ENCODE measurements at places on chromosomes 3 and 15. TPM values are rescaled to one million over a fixed set of nuclear protein-coding genes. Genes with fewer than 3 reads are reported as not detected.

GRCh38 chr3:72733676-72734075 is 114.6 kb downstream of the SHQ1 start:
- peaks cover 8% of the 10 kb centered on the region for H3K4me1 ChIP-seq
- no peak for DNase-seq
- no peak overlapping the region for H3K4me3 ChIP-seq
- H3K27me3 ChIP-seq, result no peaks in the 10 kb centered on the region

- peaks cover 6% of the 10 kb centered on the region for H3K4me1 ChIP-seq
- H3K27ac ChIP-seq, result no peak within 1 kb of the TSS
- H3K36me3 ChIP-seq, result no peaks in the 10 kb centered on the region
- no peak for DNase-seq
These were observed at the start of gene HCN4 for GRCh38 chr15:73368301-73369136. Gene HCN4 (minus strand): TSS chr15:73368958. CDS start chr15:73368270, 688 bp downstream.

DNA sequence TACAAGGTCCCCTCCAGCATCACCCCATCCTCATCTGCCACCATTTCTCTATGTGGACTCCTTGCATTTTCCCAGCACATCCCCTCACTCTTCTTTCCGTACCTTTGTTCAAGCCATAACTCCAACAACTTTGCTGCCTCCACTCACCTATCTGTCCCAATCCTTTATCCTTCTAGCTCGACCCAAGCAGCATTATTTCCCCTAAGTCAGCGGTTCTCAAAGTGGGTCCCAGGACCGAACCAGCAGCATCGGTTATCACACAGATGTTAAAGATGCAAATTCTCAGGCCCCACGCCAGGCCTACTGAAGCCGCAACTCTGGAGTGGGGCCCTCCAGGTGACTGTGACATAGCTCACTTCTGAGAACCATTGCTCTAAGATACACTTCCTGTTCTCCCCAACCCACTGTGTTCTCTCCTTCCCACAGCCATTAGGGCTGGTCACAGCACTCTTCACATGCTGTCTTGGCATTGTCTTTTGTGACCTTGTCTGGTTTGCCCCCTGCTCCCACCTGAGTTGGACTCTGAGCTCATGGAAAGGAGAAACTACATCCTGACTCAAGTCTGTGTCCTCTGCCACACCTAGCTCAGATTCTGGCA is 56.2 kb downstream of the AAGAB start:
- no peak overlapping the region for H3K4me3 ChIP-seq
- peak overlapping the region; percentile 9 for H3K27ac ChIP-seq
- peaks cover 12% of the 10 kb centered on the region for H3K4me1 ChIP-seq

DNA sequence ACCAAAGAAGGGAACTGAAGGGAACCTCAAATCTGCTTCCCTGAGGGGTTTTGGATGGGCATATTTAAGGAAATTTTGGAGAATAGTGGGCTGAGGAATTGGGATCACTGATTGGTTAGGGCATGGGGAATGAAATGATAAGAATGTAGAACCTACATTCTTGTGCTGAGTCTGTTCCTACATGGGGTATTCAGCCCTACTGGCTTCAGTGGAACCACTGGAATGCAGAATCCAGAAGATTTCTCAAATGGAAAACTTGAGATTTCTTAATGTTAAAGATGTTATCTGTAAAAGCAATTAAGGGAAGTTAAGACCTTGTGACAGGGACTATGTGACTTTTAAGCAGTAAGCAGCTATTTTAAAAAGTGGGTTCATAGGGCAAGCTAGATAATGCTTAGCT is 1062.4 kb downstream of the AGBL1 start:
- no peak overlapping the region for H3K4me3 ChIP-seq
- H3K27ac ChIP-seq, result no peak overlapping the region
- no peaks in the 10 kb centered on the region for H3K27me3 ChIP-seq
- no peak for DNase-seq

DNA sequence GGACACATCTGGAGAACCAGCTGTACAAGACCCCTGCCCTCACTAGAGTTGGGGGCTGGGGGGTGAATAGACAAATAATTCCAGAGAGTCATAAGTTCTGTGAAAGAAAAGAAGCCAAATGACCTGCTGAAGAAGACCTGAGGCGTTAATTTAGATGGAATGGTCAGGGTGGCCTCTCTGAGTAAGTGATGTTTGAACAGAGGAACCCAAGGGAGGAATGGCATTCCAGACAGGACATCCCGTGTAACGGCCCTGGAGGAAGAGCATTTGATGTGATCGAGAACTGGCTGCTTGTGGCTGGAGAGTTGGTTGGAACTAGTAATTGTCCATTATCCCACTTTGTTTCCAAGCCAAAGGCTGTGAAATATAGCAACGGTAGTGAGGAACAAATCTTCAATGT is 1.7 kb downstream of the NR2C2 start:
- peaks cover 46% of the 10 kb centered on the region for H3K4me1 ChIP-seq
- no peak for DNase-seq
- no peaks in the 10 kb centered on the region for H3K27me3 ChIP-seq
- H3K4me3 ChIP-seq, result peak overlapping the region; percentile 98
- H3K36me3 ChIP-seq, result peaks cover 27% of the 10 kb centered on the region

DNA sequence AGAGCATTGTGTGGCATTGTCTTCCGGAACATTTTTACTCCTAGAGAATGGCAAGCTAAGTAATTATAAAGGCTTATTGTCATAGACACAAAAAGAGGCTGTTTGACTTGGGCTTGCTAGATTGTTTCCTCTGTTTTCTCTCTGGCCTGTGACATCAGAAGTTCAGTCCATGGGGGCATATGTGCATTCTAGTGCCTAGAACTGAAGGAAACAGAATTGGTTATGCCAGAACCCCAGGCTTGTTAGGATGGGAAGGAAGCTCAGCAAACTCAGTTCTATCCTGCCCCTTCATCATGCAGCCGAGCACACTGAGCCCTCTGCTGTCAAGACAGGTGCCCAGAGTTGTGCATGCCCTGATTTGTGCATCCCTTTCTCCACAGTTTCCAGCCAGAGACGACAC is 131.3 kb downstream of the PDE8A start:
- no peaks in the 10 kb centered on the region for H3K27me3 ChIP-seq
- peaks cover 17% of the 10 kb centered on the region for H3K36me3 ChIP-seq
- H3K27ac ChIP-seq, result no peak overlapping the region
- DNase-seq, result no peak

Gene RFTN1
- total RNA-seq, result 78.0 TPM

Data from activated CD8-positive, alpha-beta memory T cell treated with anti-CD3 and anti-CD28 coated beads, Interleukin-2, amount 10 ng/mL, durations not matched to agents 7 days and 5 days (primary cell).